Left ventricle myocardium inferior (tissue), 1 donor: ENCODE measurements at places on chromosomes 5 and 9. TPM values are rescaled to one million over a fixed set of nuclear protein-coding genes. Genes with fewer than 3 reads are reported as not detected.

GRCh38 chr5:178115136-178115813, 1.9 kb downstream of the N4BP3 start:
- DNase-seq = no peak

DNA sequence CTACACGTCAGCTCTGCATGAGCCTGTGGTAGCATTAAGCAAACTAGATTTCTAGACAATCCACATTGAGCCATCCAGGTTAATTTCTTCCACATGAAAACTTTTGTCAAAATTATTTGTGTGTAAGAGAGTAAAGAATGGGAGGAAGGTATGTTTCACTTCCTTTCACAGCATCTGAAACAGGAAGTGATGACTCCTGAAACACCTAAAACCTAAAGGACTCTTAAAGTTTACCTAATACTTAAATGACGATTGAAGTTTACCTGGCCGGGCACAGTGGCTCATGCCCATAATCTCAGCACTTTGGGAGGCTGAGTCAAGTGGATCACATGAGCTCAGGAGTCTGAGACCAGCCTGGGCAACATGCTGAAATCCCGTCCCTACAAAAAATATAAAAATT, 223.8 kb downstream of the CEMIP2 start:
- DNase-seq = no peak

GRCh38 chr9:111527347-111527746, 2.4 kb downstream of the ZNF483 start:
- DNase-seq = no peak

GRIA1 gene
- 0.14 TPM for total RNA-seq

NR2F1-AS1 gene
- 0.60 TPM for total RNA-seq

PCDHA11 gene
- total RNA-seq = not detected

PDLIM4 gene
- total RNA-seq = 4.8 TPM

EQTN gene
- not detected for total RNA-seq
